RPMI8226 (cell line): ENCODE measurements at places on chromosomes 2 and 18.

- no peak for DNase-seq
These were observed 115.6 kb downstream of the PPP1R1C start for GRCh38 chr2:182101263-182101662.

DNA sequence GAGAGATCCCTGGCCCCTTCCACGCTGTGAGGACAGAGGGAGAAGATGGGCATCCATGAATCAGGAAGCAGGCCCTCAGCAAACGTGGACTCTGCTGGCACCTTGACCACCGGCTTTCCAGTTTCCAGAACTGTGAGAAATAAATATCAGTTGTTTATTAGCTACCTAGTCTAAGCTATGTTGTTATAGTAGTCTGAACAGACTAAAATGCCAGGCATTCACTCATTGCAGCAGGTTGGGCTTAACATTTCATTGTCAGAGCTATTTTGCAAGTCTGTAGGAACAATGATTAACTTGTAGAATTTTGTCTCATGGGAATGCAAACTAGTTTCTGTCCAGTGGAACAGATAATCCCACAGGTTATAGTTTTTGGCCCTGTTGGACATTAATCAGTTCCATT, 24.8 kb upstream of the TBC1D8 start:
- DNase-seq: no peak

GRCh38 chr2:156797832-156798231, 361.7 kb downstream of the GPD2 start:
- no peak for DNase-seq

GRCh38 chr2:239587311-239587731, 186.5 kb upstream of the HDAC4 start:
- DNase-seq: no peak

DNA sequence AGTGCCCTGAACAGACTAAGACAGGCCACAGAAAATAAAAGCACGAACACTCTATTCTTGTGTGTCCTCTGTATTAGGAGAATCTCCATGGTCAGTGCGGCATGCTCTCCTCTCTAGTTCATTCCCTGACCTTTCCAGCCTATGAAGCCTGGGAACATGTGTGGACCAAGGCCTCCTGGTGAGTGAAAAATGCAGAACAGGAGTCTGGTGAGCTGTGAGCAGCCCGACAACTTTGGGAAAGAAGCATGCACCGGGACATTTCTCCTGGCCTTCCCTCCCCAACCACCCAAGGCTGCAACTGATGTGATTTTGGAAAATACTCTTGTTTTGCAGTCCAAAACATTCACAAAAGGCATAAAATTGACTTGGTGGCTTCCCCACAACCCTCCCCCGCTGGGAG, 878.3 kb upstream of the ID2 start:
- DNase-seq: no peak
